ENCODE measurements at places on chromosomes 11 and 22.

DNA sequence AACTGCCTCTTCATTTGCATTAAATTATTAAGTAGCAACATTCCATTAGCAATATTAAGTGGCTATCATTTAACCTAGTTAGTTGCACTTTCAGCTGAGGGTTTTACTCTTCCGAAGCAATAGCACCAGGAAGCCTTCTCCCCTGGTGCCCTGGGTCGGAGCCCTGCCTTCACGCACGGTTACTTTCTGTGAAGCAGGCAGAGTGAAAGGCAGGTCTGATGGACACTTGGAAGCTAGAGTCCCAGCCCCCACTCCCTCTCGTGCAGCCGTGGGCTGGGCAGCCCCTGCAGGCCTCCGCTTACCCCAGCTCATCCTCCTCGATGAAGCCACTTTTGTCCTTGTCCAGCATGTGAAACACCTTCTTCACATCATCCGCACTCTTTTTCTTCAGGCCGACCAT is 2.0 kb downstream of the PVALB start:
- no peak for DNase-seq

DNA sequence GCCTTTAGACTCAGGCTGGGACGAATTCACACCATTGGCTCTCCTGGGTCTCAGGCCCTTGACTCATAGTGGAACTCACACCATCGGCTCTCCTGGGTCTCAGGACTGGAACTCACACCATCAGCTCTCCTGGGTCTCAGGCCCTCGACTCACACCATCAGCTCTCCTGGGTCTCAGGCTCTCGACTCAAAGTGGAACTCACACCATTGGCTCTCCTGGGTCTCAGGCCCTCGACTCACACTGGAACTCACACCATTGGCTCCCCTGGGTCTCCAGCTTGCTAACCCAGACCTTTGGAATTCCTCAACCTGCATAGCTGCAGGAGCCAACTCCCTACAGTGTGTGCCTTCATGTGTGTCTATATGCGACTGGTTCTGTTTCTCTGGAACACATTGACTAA is 56.7 kb downstream of the SHISAL1 start:
- no peak for DNase-seq

GRCh38 chr11:92776676-92777075 is 192.8 kb upstream of the MTNR1B start:
- DNase-seq, result no peak

GRCh38 chr22:24893341-24894070 is 53.0 kb downstream of the LHFPL7 start:
- DNase-seq, result no peak

DNA sequence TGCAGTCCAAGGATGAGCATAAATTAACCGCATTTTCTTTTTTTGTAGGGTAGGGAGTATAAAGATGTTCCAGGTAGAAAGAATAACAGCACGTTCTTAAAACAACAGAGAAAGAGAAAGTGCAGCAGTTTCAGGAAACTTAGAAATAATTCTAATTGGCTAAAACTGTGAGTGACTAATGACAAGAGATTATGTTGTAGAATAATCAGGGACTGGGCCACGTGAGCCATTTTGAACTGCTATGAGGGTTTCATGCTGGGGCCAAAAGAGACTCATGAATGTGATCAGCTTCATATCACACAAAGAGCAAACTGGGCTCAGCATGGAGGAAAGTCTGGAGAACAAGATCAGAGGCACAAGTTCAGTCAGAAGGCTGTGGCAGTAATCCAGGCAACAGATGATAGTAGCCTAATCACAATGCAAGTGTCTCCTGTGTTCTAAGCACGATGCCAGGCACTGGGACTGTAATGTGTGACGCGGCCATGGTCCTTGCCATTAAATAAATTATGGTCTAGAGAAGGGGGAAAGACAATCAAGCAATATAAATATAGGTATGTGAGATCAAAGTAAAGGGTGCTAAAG is 17.9 kb downstream of the CWF19L2 start:
- no peak for DNase-seq

GRCh38 chr11:44862558-44863101 is 88.1 kb downstream of the TP53I11 start:
- DNase-seq, result no peak

- DNase-seq, result no peak
Measured at GRCh38 chr11:65968600-65969482, 7.3 kb downstream of the SART1 start.

GRCh38 chr11:65826984-65827735 is 6.6 kb upstream of the SNX32 start:
- no peak for DNase-seq

GRCh38 chr11:86477495-86478155 is 102.9 kb downstream of the CCDC81 start:
- no peak for DNase-seq

GRCh38 chr11:130403271-130403804 is 25.1 kb downstream of the ADAMTS8 start:
- no peak for DNase-seq

- no peak for DNase-seq
Measured at GRCh38 chr11:78978831-78979230, 404.2 kb upstream of the NARS2 start.

GRCh38 chr11:33211153-33211552 is 46.0 kb upstream of the HIPK3 start:
- no peak for DNase-seq

- DNase-seq, result no peak
Measured at GRCh38 chr22:46688949-46689348, 49.1 kb downstream of the CERK start.

GRCh38 chr11:43130616-43131015 is 181.2 kb upstream of the API5 start:
- no peak for DNase-seq

GRCh38 chr11:17805873-17806272 is 71.3 kb downstream of the KCNC1 start:
- no peak for DNase-seq

DNA sequence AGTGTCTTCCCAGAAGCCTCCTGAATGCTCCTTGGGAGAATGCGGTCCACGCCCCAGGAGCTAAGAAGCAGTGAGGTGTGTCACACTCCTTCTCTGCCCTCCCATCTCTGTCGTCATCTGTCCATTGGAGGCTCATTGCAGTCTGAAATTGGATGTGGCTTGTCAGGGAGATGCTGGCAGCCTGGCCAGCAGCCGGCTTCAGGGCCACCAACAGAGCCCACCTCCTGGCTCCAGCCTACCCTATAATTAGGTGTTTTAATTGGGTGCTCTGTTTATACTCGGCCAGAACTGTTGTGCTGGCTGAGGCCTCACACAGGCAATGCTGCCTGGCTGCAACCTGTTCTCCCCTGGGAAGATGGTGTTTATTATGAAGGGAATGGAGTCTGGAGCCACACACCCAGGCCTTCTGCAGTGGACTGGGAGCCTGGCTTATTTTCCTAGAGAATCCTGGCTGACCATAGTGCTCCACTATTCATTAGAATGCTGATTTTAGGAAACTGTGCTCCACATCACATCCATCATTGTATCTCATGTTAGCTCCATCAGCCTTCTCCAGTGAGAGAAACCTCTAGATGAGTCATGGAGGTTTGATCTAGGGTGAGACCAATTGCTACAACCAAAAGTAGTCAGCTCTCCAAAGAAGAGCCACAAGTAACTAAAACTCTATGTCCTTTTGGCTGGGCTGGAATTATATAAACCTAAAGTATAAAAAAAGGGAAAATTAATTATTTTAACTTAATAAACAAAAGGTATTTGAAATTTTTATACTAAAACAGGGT is 86.8 kb upstream of the CRTAM start:
- DNase-seq, result no peak

- DNase-seq, result no peak
Measured at GRCh38 chr11:119573858-119574257, 150.9 kb upstream of the THY1 start.

- DNase-seq, result no peak
Measured at GRCh38 chr11:96863520-96863919, 473.7 kb downstream of the JRKL start.

DNA sequence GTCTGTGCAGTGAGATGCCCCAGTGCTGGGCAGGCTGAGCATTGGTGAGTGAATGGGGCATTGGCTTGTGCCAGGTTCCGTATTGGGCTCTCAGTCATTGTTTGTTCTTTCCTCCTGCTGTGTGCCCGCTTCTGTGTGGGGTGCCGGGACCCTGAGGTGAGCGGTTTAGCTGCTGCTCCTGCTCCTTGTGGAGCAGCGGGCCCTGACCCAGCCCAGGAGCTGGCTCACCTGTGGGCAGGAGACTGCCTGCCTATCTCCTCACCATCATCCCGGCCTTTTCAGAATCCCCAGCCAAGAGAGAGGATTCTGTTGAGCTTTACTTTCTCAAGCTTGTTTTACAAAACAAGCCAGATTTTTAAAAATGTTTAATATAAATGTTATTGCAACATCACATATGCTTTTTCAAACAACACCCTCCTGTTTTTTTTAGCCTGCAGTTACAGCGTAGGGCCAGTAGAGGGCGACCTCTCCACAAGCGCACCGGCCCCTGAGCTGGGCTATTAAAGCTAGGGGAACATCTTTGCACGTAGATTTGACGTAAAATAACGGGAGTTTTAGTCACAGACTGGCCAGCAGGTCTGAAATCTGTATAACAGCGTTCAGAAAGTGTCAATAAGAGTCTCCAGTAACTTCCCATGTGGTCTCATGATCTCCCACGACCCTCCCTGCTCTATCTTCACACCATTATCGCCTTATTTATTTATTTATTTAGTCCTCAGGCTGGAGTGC is 25.1 kb upstream of the RELT start:
- no peak for DNase-seq

DNA sequence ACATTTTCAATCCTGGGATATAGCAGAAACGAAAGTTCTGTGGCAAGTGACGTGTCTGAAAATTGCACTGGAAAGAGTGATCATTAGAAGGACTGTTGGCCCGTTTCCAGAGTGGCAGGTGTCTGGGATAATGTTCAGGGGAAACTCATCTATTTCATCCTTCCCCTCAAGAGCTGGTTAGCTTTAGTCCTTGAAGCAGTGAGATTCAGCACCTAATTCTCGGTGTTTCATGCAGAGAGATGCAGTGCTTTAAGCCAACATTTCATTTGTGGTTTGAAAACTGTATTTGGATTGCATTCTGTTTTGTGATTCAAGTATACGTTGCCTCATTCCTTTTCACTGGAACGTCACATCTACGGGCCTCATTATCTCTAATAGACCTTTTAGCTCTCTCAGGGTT is 205.0 kb upstream of the RAG2 start:
- DNase-seq, result no peak

GRCh38 chr11:95652002-95652472 is 137.5 kb downstream of the FAM76B start:
- no peak for DNase-seq

GRCh38 chr11:57376095-57377090 is 4.6 kb downstream of the PRG3 start:
- no peak for DNase-seq

DNA sequence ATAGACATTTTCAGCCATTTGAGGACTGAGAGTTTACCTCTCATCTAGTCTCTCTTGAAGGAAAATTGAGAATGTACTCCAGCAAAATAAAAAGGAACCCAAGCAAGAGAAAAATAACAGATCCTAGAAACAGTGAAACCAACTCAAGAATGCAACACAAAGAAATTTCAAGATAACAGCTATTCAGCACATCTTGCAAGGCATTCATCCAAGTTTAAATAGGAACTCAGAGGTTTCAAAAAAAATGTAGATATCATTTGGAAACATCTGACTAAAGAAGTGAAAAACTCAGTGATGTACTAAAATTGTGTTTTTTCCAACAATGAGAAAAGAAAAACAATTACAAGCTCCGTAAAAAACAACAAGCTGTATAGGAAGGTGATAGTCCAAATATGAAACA is 76.4 kb downstream of the TMEM135 start:
- no peak for DNase-seq

DNA sequence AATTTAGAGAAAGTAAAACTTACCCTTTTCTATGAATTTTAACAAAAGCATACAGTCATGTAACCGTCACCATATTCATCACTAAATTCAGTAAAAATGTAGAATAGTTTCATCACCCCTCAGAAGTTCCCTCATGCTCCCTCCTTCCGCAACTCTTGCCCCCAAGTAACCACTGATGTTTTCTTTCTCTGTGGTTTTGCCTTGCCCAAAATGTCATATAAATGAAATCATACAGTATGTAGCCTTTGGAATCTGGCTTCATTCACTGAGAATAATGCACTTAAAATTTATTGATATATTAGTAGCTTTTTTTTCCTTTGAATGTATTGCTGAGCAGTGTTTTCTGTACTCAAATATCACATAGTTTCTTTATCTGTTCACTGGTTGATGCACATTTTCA is 60.1 kb downstream of the DCUN1D5 start:
- DNase-seq, result no peak

DNA sequence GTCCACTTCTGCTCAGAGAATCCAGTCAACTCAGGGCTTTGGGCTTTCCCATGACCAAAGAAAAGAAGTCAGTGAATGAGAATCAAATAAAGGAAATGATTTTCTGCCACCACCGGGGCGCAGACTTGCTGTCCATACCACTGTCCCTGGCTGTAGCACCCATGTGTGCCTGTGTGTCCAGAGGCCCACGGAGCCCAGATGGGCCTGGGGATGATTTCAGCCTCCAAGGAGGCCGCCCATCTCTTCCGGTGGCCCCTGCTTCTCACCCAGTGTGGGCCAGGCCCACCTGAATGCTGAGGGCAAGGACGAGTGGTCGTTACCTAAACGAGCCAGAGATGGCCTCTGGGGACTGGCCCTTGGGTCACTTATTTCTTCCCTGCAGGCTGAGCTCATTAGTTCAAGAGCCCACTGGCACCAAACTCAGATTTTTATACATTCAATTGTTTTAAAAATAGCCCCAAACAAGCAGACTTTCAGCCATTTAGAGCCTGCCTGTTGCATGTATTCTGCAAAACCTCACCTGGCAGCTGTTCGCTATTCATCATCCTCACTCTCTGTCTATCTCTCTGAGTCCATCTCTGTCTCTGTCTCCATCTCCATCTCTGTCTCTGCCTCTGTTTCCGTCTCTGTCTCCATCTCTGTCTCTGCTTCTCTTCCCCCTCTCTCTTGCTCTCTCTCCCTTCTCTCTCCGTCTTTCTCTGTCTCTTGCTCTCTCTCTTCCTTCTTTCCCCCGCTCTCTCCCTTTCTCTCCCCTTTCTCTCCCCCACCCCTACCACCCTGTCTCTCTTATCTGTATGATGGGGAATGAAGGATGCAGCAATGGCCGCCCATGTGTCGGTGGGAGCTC is 24.2 kb downstream of the KRTAP5-5 start:
- DNase-seq, result no peak

GRCh38 chr22:25572708-25573171 is 8.3 kb downstream of the GRK3 start:
- no peak for DNase-seq

DNA sequence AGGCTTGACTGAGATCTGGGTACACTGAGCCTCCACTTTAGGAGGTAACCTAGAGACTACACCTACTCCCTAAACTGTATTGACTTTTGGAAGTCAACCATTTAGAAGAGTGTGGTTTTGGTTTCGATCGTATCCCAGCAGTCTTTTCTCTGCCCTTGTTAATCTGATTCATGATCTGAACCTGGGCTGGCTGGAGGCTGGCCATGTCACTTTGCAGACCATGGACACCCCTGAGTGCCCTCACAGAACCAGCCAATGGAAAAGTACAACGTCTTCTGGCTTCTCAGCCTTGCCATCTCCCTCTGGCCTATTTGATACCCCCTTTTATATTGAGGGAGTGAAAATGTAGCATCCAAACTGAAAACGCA is 10.8 kb downstream of the EHF start:
- DNase-seq, result no peak

- DNase-seq, result no peak
Measured at GRCh38 chr11:44058275-44058674, 7.8 kb upstream of the ACCS start.

GRCh38 chr11:132941761-132942160 is 590.5 kb downstream of the OPCML start:
- DNase-seq, result no peak

- DNase-seq, result no peak
Measured at GRCh38 chr11:69615545-69616278, 25.2 kb upstream of the CCND1 start.
